ENCODE measurements at places on chromosomes 12 and 14.

GRCh38 chr12:42372154-42372791 lies 46.3 kb downstream of the PPHLN1 start:
- DNase-seq = peak; percentile 3

DNA sequence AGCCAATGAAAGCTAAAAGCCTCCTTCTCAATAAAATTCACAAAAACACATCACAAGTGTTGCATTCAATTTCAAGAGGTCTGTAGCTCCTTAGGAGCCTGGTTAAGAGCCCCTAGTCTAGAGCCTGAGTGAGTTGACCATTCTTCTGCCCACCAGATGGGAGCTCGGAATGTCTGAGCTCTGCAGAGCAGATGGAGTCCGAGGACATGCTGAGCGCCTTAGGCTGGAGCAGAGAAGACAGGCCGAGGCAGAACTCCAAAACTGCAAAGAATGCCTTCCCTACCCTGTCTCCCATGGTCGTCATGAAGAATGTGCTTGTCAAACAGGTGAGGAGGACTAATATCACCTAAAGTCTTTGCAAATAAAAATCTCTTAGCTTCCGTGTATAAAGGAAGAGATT lies 11.6 kb downstream of the CIPC start:
- no peak for DNase-seq

GRCh38 chr12:30908722-30909348 lies 17.7 kb upstream of the TSPAN11 start:
- peak; percentile 92 for DNase-seq

GRCh38 chr14:92217936-92218335 lies 96.2 kb downstream of the CPSF2 start:
- DNase-seq = peak; percentile 34

GRCh38 chr12:107474639-107475539 lies 210.7 kb upstream of the PWP1 start:
- DNase-seq = no peak

DNA sequence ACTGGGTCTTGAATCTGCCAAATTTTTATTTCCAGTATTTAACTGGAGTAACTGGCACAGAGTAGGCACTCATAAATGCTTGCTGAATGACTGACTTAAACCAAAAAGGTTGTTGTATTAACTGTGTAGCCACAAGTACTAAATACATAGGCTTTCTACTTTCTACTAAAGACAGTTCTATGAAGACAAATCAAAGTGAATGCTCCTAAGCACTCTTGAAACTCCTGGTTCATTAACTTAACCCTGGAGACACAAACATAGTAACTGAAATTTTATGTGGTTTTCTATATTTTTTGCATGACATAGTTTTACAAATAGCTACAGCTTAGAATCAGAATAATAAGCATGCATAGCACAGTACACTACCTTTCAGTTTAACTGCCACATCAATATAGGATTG lies 70.4 kb downstream of the TXNDC16 start:
- DNase-seq = no peak

GRCh38 chr12:50050410-50051098 lies 6.8 kb upstream of the ASIC1 start:
- DNase-seq = no peak

GRCh38 chr12:128829861-128830504 lies 6.2 kb upstream of the SLC15A4 start:
- DNase-seq = no peak

GRCh38 chr12:24133384-24133783 lies 183.9 kb upstream of the SOX5 start:
- no peak for DNase-seq

GRCh38 chr12:106974511-106974910 lies 12.4 kb downstream of the MTERF2 start:
- DNase-seq = no peak

DNA sequence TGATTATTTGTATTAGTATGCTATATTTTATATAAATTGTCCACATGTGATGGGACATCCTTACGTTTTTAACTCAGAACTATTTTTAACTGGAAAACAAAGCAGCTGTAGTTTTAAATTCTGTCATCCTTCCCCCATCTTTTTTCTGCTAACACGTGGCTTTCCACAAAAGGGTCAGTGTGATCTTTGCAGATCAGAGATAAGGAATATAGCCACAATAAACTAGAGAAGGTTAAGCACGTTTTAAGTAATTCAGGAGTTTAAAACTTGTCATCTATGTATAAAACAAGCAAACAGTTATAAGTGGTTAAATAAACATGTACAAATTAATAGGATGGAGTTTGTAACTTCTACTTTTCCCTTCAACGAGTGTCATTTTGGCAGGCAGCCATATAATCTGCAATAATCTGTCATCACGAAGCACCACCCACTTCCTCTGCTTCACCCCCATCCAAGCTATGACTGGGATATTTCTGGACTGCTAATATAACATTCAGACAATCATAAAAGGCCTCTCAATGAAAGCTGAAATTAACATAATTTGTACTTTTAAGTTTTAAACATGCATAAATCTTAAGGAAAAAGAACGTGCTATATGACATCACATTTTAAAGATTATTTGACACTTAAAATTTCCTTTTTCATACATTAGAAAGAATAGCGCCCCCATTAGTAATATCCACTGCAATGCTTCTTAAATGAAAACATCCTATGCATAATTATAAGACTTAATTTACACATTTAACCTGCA lies 15.3 kb downstream of the TAOK3 start:
- DNase-seq = no peak

DNA sequence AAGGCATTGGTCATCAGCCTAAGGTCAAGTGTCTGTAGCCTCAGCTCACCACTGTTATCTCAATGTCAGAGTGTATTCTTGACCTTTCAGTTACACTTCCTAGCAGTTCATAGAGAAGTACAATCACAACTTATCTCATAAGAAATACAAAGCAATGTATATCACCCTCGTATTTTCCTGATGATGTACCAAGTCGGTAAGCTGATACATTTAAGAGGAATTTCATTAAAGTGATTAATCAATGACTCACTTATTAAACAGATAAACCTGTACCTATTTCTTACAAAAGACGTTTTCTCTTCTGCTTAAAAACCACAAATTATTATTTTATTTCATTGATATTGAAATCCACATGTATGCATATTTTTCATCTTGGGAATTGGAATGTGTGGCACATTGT lies 3.9 kb upstream of the PRB3 start:
- DNase-seq = no peak

DNA sequence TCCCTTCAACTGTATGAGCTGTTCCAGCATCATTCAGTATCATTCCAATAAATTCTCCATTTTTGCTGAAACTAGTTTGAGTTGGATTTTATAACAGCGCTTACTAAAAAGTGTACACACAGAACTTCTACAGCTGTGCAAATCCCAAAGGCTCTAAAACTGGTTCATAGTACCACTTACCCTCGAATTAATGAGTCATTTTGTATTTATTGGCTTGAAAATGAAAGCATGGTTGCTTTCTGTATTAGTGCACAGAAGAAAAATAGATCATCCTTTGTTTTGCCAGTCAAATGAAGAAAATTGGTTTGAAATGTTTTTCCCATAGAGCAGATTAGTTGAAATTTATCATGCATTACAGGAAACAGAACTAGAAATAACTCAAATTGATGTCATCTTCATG lies 268.3 kb upstream of the CPNE8 start:
- no peak for DNase-seq

- no peak for DNase-seq
Observed at GRCh38 chr14:105107781-105108515, 42.7 kb upstream of the GPR132 start.

- DNase-seq = no peak
Observed at GRCh38 chr14:69619012-69619411, 7.6 kb downstream of the SUSD6 start.

- no peak for DNase-seq
Observed at GRCh38 chr14:54537651-54538050, 27.9 kb downstream of the CGRRF1 start.

DNA sequence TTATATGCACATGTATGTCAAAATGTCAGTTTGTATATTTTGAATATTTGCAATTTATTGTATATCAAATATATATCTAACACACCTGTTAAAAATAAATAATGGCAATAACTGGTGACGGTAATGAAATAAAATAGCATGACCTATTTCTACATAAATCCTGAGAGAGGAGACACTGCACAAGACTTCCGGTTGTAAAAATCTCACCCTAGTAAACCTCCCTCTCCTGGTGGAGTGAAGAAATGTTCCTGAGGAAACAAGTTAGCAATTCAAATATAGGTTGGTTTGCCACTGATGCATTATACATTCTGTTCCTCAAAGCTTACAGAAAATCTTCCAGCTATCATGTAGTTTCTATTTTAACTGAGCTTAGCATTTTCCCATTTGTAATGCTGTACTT lies 166.1 kb upstream of the SYT10 start:
- no peak for DNase-seq

DNA sequence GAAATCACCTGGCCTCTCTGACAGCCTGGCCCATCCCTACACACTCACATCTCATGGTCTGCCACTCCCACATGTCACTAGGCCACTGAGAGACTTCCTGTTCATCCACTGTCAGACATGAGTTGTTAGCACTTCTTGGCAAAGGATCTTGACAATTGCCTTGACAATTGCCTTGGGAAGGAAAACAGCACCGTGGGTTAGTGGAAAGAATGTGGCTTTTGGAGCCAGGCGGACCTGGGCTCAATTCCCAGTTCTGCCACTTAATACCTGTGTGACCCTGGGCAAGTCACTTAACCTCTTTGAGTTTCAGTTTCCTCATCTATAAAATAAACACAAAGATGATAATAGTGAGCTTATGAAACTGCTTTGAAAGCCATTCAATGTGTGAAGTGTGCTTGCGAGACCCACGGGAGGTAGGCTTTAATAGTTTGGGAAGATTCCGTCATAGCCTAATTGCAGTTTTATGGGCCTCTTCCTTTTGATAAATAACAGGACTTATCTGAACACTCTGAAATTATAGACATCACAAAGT lies 250.4 kb downstream of the C12orf75 start:
- no peak for DNase-seq

DNA sequence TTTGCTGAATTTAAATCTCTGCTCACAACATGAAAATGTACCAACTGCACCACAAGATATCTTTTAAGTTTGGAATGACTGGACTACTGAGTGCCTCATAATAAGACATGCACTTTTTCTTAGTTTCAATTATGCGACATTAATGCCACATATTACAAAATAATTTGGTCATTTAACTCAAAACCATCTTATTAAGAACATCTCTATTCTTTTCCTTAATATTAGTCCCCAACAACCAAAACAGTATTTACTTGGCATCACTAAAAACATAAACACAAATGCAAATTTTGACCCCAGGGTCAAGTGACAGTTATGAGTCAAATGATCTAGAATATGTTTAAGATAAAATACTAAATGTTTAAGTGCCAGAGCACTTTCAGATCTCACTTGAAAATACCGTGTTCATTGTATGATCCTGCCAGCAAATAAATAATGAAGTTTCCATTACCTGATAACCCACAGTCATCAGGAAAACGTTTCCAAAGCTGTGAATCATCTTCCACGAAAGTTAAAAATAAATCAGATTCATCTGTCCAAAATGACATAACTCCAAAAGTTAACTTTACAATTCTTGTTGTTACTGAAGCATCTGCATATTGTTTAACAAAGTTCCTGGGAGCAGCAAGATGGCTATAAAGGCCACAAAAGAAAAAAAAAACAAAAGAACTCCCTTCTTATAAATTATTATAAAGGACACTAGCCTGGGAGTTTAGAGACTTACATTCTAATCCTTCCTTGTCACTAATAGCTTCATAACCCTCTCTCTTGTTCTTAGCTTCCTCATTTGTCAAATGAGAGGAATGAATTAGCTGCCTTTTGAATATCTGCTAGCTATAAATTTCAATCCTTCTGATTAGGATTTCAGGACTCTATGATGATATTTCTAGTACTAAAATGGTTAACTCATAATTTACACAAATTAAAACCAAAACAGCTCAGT lies 30.5 kb upstream of the AP4S1 start:
- peak; percentile 5 for DNase-seq

DNA sequence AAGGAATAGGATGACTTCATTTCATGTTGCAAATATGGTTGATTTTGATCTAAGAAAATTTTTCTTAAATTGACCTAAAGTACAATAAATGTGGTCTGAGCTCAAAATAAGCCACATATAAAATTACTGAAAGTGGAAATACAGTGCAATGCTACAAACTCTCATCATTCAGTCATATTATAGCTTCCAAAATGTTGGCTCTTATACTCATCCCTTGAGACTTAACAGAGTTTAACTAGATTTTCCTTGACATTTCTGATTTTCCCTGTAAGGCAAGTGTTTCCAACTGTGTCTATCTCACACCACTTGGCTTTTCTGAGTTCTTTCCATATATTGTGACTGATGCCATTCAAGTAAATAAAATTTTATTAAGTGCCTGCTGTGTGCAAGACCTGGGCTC lies 123.7 kb upstream of the NTF3 start:
- DNase-seq = no peak

DNA sequence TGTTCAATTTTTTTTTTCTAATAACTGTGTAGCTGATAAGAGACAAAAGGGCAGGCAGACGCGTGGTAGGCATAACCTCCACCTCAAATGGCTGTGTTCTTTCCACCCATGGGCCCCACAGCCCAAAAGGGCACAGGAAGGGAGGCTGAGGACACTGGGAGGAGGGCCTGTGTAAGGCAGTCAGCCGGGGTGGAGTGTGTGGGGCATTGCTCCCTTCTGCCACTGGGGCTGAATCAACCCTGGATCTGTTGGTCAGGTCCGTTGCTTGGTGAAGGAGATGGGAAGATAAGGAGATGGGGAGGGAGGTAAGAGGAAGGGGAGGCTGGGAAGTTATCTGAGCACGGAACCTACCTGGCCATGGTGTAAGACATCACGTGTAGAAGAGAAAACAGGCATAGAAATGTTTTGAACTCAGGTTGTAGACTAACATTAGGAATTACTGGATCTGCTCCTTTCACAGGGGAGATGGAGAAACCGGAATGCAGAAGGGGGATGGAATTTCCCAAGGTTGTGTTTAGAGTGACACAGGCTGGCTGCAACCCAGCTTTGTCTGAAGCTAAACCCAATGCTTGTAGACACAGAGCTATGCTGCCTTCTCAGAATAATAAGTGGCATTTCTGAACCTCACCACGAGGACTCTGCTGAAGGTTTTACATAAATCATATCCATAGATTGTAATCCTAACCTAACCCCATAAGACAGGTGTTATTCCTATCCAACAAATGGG lies 138.5 kb upstream of the NOS1 start:
- DNase-seq = no peak

DNA sequence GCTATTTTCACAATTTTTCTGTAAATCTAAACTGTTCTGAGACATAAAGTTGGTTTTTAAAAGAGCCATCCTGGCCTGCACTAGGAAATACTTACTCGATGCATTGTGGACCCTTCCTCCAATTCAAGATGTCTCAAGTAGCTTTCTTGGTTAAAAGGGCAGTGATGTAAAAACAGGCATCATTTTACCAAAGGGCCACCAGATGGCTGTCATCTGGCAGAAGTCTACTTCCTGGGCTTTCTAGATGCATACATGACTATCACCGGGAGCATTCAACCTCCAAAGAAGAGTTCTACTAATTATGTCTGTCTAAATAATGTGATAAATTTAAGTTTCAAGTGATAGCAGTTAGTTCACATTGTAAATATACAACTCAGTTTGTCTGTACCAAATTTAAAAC lies 96.8 kb upstream of the FRMD6 start:
- DNase-seq = no peak

- DNase-seq = no peak
Observed at GRCh38 chr12:88866881-88867280, 286.6 kb upstream of the KITLG start.

- DNase-seq = no peak
Observed at GRCh38 chr14:23041729-23042128, 283 bp upstream of the PSMB11 start.

- no peak for DNase-seq
Observed at GRCh38 chr12:100904270-100904669, 109.7 kb downstream of the ANO4 start.

All from AG09309 (cell line).